ENCODE measurements at places on chromosomes 7 and 10.

GRCh38 chr10:21172930-21173801, 276.1 kb upstream of the NEBL start:
- DNase-seq: no peak

- no peak for DNase-seq
Measured at GRCh38 chr7:143085109-143085508, 33.0 kb downstream of the OR6V1 start.

DNA sequence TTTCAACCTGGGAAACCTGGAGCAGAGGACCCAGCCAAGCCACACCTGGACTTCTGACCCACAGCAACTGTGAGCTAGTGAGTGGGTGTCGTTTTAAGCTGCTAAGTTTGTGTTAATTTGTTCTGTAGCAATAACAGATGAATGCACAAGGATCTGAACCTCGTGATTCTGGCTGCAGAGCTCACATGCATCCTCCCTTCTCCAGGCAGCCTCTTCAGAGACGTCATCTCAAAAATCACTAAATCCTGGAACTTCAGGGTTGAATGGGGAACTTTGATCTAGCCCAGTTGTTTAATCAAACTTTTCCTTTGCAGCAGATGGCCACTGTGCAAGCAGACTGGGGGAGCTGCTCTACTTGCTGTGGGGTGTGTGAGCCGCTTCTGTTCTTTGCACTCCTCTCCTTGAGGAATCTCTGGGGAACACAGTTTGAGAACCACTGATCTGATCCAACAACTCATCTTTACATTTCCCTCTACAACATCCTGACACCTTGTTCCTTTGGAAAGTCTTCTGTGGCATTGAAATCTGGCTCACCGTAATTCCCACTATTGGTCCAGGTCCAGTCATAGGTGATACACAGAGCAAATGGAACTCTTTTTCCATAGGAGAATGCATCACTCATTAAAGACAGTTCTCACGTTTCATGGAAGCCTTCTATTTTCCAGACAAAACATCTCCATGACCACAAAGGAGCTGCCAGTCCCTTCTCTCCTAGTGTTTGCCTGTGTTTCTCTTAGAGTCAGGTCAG, 90.3 kb downstream of the CHN2 start:
- DNase-seq: no peak

- DNase-seq: no peak
Measured at GRCh38 chr7:31890198-31890597, 180.0 kb downstream of the PDE1C start.

- DNase-seq: no peak
Measured at GRCh38 chr10:132514821-132515520, 22.6 kb upstream of the INPP5A start.

GRCh38 chr7:149822353-149822943, 15.7 kb upstream of the ZNF862 start:
- no peak for DNase-seq

DNA sequence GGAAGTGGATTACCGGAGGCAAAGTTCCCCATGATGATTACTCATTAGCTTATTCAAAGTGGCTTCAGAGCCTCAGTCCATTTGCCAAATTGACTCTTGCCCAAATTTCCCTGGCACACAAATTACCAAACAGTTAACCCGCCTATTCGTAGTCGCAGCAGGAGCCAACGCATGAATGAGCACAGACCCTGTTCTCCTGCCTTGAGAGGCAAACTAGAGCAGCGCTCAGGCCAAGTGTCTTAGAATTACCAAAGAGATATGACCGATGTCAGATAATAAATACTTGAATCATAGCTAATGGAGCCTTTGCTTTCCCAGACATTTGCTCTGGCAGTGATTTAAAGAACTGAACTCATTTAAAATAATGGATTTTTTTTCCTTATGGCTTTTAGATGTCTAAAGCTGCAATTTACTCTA, 64.9 kb downstream of the CTTNBP2 start:
- DNase-seq: peak; percentile 40

DNA sequence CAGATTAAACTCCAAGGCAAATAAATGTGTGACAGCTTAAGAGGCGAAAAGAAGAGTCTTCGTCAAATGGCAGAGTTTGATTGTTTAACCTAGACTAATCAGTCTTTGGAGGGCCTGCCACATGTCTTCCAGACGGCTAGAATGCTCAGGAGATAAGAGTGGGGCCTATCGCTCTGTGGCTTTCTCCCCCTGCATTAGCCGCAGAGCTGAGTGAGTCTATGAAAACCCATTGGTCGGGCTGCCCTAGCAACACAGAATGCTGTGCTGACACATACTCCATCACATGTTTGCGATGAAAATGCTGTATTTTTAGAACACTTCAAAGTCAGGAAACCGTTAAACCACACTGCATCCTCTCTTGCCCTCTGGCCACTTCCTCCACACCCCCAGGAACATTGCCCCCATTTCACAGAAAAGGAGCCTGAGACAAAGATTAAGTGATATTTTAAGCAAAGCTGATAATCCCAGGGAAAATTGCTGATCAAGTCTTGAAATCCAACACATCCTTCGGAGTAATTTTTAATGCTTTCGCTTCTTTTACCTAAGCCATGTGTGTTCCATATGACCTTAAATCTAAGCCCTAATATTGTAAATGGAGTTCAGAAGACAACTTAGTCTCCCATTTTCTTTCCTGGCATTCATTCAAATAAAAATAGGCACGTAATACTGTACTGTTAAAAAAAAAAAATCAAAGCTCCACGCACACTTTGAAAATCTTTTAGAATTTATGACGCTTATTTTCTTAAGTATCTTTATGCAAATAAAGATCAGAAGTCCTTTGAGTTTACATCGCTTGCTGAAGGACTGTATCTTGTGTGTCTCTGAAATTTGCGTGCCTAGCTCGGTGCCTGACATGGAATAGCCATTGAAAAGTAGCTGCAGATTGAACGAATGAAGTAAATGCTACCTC, 161.2 kb downstream of the CELF2 start:
- no peak for DNase-seq

- DNase-seq: no peak
Measured at GRCh38 chr7:44184206-44184872, 4.9 kb downstream of the GCK start.

GRCh38 chr7:100629117-100629716, 12.1 kb downstream of the TFR2 start:
- DNase-seq: no peak

DNA sequence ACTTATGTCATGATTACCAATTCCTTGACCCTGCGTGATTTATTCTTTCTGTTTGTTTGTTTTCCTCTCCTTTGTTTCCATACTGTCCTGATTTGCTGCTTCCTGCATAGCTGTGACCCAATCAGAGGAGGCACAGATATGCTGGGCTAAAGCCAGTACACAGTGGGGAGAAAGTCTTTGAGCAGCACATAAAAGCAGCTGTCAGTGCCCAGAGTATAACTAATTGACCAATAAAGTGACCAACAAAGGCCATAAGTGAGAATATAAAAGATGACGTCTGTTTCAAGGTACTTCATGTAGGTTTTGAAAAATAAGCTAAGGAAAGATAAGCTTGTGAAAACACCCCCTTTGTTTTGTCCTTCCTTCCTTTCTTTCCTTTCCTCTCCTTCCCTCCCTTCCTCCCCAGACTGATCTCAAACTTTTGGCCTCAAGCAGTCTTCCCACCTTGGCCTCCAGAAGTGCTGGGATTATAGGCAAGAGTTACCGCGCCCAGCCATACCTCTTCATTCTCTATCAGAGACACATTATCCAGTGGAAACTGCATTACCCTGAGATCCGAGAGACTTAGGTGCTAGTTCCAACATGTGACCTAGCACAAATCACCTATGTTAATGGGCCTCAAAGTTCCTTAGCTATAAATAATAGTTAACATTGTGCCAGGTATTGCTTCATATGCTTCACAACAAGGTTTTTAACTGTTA, 17.0 kb downstream of the BCAP29 start:
- no peak for DNase-seq

GRCh38 chr7:42694894-42695507, 216.9 kb downstream of the C7orf25 start:
- no peak for DNase-seq

GRCh38 chr10:32111585-32111984, 55.4 kb upstream of the KIF5B start:
- no peak for DNase-seq

- DNase-seq: no peak
Measured at GRCh38 chr7:31061185-31061584, 9.1 kb downstream of the ADCYAP1R1 start.

DNA sequence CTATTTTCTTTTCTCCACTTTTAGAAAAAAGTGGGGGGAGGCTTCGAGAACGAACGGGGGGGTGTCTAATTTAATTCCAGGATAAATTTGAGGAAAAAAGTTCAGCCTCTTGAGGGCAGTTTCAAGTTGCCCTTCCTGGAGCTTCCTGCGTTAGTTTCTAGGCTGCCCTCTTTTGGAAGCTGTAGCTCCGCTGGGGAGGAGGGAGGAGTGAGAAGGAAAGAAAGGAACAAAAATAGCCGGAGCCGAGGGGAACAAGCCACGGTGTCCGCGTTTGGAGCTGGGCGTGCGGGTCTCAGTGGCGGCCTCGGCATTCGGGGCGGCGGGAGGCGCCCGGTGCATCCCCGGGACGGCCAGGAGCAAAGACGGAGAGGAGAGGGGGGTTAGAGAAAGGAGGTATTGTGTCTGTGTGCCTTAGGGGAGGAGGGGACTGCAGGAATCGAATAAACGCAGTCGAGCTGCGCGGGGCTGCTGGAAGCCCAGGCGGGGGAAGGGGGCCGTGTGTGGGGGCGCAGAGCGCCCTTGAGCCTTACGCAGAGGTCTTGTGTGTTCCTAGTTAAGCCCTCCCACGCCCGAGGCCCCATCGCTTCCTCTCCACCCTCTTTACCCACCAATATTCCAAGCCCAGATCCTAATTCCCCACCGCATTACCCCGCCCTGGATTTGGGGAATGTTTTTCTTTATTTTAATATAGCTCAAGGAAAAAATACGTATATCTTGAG, 2.0 kb upstream of the TNRC18 start:
- peak; percentile 53 for DNase-seq

DNA sequence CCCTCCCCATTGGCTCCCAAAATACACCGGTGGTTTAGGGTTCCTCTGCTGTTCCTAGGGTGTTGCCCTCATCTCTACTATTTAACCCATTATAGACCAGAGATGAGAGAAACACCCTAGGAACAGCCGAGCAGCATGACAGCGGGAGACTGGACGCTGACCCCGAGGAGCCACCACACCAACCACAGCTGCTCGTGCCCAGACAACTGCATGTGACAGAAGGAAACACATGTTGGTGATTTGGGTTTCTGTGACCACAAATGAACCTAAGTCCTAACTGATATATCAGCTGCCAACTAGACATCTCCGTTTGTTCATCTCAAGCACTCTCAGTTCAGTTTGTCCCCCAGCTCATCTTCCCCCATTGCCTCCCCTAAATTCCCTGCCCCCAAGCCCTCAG, 13.4 kb downstream of the CFAP43 start:
- no peak for DNase-seq

DNA sequence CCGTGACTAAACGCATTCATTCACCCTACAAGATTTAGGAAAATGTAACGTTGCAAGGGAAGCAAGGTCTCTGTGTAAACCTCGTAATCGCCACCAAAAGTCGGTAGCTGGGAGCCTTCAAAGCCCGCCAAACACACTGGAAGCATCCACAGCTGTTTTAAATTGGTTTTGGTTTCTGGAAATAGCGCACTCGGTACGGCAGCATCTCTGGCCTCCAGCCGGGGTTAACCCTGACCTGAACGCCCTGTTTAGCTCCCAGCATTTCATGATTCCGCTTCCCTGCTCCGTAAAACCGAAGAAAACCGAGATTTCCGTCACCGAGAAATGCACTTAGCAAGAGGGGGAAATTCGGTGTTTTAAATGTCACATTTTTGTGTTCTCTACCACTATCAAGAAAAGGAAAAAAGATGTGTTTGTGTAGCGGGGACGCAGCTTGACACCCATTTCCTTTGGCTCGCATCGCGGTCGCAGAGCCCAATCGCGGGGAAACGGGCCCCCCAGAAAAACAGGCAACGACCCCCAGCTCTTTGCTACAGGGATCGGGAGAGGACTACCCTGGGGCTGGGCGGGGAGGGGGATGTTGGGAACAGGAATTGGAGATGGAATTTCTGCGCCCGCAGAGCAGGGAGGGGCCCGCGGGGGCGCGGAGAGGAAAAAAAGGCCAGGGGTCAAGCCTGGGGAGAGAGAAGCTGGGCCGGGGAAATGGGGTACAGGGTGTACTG, 646 bp downstream of the SGCE start:
- peak; percentile 51 for DNase-seq

GRCh38 chr10:101986624-101986971, 69.4 kb downstream of the ARMH3 start:
- DNase-seq: no peak

GRCh38 chr10:117734731-117735405, 192.3 kb downstream of the EMX2 start:
- DNase-seq: no peak
